Neural crest cell (in vitro differentiated cells): ENCODE measurements at places on chromosomes 7 and 10.

GRCh38 chr7:8418629-8419245 lies 14.7 kb upstream of the NXPH1 start:
- peak; percentile 71 for DNase-seq

GRCh38 chr10:124474514-124475070 lies 13.0 kb downstream of the LHPP start:
- DNase-seq, result no peak

DNA sequence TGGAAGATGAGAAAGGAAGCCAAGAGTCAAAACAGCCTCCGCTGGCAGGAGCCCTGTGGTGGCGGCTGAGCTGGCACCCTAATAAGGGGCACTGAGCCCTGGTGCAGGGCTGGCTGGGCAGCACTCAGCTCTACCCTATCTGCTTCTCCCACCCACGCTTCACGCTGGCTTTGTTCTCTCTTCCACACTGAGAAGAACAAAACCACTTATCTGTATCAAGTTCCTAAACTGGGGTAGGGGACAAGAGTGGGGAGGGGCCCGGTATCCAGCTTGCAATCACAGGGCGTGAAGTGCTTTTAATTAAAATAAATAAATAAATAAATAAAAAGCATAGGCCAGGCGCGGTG lies 52.1 kb downstream of the FAM53B start:
- no peak for DNase-seq

DNA sequence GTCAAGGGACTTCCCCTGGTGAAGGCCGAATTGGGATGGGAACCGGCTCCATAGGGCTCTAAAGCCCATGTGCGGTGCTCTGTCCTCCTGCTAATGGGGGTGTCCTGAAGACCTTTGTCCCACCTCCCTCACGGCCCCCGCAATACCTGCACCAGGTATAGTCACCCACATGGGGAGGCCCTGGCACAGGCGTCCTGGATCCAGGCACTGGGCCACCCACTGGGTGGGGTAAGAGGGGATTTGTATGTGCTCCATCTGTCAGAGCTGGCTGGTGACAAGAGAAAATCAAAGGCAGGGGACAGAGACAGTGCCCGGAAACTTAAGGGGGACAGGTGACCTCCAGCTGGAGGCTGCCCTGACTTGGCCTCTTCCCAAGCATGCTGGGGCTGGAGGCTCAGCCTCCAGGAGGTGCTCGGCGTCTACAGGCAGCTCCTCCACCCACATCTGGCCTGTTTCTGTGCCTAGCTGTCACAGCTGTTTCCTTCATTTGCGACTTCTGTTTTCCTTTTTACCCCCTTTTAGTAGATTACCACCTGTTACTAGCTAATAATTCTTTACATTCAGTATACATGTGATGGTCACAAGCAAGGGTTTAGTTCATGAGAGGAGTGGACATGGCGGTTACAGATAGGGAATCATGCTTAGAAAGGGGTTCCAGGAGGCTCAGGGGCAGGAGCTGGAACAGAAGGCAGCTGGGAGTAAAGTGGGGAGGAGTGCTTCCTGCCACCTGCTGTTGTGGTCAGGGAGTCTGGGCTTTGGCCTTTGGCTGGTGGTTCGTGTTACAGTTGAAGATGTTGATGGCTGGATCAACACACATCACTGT lies 2.3 kb upstream of the CUZD1 start:
- DNase-seq, result no peak

DNA sequence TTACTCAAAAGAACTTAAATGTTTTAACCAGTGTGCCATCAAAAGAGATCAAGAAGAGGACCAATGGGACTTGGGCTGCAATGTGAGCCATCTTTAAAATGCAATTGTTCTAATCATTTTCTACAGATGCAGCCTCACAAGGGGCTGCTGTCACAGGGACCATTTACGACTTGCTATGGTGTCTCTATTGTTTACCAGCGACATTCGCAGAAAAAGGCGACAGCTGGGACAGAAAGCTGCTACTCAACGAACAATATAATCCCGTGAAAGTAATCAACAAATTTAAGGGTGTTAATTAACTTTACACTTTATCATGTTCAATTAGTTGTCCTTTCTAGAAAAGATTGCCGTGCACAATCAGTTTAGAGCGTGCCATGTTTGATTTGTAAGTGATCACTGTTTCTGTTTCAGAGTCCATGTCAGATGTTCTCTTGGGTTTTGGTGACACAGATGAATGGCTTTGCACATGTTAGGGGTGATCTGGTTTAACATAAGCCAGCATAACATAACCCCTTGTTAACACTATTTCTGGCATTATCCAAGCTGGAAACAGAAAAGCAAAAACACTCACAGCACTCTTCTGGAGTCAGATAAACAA lies 110.8 kb downstream of the HIBADH start:
- no peak for DNase-seq

DNA sequence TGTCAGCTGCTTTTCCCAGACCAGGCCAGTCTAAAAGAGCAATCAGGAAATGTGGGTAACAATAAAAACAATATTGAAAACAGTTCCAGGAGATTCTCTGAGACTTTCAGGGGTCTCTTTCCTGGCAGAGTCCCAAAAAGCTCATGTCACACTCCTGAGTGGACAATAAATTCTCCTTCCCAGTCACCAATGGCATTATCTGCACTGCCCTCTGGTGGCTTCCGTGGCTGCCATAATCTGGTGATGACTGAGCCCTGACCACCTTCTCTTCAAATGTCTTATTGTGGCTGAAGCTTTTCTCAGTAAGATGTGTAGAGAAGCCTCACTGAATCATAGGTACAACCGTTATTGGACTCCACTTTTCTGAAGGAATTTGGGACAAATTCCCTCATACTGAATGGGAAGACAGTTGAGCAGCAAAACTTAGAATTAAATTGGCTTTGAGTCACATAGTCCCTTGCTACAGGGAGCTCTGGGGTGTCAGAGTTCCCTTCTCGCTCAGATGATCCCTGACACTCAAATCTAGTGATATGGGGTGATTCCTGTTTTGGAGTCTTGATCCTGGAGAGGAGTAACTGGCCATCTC lies 24.4 kb upstream of the ASAH2 start:
- peak; percentile 28 for DNase-seq

- DNase-seq, result no peak
These were observed 48.1 kb downstream of the NEURL1 start for GRCh38 chr10:103541616-103542015.

DNA sequence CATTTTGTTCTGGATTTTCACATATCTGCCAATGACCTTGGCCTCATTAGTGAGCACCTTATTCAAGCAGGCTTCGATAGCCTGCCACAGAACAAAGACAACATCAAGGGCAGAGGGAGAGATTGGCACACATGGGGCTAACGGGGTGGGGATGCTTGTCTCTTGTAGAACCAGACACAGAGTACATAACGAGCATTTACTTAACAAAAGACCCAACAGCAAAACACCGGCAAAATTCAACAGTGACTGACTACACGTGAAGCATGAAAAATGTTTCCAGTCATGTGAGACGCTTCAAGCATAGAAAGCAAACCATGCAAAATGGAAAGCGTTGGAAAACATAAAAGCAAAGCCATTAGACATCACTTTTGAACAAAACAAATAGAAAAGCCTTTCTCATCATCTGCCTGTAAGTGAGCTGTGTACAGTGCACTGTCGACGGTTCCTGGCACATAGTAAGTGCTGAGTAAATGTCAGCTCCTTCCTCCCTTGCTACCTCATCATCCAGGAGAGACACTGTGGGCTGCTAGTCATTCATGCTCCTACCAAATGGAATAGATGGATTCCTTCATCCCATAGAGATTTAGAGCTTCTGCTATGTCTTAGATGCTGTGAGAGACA lies 134.4 kb upstream of the AGK start:
- no peak for DNase-seq

DNA sequence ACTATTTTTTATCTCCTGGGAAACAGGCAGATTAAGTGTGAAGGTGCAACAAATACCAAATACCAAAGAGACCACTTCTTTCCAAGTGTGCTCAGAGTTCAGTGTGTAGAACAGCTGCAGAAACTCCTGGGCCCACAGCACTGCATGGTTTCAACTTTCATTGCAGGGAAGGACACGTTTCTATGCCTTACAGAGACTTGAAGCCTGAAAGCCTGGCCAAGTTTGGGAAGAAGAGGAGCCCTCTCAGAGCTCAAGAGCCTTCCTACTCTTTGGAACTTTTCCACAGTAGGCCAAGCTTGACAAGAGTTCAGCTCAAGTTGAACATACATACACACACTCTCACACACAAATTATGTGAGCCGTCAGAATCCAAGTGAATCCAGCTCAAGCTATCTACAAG lies 2.5 kb downstream of the HOXA4 start:
- no peak for DNase-seq

GRCh38 chr7:136637813-136638212 lies 230.6 kb upstream of the CHRM2 start:
- no peak for DNase-seq

GRCh38 chr10:100009283-100009792 lies 409 bp downstream of the DNMBP start:
- DNase-seq, result peak; percentile 53

GRCh38 chr10:49298671-49298982 lies 343 bp upstream of the C10orf71 start:
- no peak for DNase-seq

- DNase-seq, result no peak
These were observed 431.1 kb upstream of the LRGUK start for GRCh38 chr7:133696056-133696455.

- no peak for DNase-seq
These were observed 544.3 kb upstream of the MGMT start for GRCh38 chr10:128922619-128923196.

- no peak for DNase-seq
These were observed 4.6 kb upstream of the INPP5A start for GRCh38 chr10:132532749-132533560.

- no peak for DNase-seq
These were observed 8.9 kb downstream of the CUBN start for GRCh38 chr10:17120694-17121093.

- no peak for DNase-seq
These were observed 183.0 kb downstream of the SRPK2 start for GRCh38 chr7:105205592-105206237.

- DNase-seq, result no peak
These were observed 12.7 kb downstream of the MYOF start for GRCh38 chr10:93469454-93469853.

- no peak for DNase-seq
These were observed 340.7 kb upstream of the MKI67 start for GRCh38 chr10:128466831-128467371.

GRCh38 chr10:15758618-15759017 lies 38.9 kb upstream of the ITGA8 start:
- no peak for DNase-seq

DNA sequence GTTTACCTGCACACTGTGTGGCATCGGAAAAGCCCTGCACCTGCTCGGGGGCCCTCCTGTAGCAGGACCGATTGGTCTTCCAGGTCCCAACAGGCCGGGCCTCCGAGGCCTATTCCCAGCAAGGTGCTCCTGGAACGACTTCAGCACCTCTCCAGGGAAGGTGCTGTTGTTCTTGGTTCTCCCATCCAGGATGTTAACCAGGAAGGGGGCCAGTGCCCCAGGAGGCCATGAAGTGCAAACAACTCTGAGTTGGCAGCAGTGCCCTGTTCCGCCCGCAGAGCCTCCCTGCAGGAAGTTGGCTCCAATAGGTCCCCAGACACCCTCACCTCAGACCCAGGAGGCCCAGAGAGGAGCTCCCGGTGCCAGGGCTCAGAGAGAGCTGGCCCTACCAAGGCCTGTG lies 64.0 kb upstream of the DUSP5 start:
- DNase-seq, result no peak

DNA sequence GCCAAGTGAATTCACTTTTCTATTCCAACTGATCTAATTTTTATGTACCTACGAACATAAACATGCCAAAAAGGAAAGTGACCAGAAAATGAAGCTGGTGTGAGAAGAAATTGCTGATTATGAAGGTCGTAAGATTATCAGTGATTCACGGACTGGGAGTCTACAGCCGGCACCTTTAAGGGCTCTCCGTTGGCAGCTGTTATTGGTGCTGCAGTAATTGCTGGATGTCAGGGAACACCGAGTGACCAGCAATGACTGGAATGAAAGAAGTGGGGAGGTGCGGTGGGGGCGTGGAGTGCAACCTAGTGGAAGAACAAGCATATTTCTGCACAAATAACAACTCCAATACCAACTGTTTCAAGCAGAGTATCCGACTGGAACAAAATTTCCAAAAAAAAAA lies 109.8 kb upstream of the TARP start:
- DNase-seq, result no peak

DNA sequence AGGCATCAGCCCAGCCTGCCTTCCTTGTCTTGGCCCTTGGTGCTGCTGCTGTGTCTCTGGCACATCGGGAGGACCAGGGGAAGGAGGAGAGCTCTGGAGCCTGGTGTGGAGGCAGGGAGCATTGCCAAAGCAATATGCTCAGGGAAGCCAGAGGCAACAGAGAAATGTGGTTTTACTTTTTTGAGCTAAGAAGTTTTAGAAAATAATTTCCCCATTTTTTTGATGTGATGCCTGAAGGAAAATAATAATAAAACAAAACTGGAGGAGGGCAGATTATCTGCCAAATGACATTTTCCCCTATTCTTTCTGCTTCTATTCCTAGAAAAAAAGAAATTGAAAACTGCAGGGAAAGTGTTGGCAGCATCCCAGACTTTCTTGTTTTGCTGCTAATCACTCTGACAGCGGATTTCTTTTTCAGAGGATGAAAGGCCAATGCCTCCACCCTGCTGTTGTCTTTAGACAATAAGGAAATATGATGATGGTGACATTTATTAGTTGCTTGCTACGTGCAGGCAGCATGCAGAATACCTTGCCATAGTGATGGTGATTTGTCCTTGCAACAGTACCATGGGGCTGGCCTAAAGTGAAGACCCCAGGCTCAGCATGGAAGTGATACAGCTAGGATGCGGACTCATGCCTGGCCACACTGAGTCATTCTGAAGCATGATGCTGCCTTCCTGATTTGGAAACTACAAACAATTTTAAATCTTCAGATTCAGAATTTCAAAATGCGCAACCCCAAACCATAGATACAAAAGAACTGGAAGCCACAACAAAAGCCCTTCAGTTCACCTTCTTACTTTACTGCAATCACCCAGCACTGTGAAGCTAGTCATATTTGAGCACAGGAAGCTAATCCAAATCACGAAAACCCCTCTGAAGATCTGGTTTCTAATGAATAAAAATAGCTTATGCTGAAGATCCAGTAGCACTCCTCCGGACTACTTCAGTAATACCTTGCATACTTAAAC lies 260.2 kb upstream of the TMEM72 start:
- no peak for DNase-seq
